Cerebellar cortex (tissue), 1 donor: ENCODE measurements at places on chromosomes 12 and 14.

DNA sequence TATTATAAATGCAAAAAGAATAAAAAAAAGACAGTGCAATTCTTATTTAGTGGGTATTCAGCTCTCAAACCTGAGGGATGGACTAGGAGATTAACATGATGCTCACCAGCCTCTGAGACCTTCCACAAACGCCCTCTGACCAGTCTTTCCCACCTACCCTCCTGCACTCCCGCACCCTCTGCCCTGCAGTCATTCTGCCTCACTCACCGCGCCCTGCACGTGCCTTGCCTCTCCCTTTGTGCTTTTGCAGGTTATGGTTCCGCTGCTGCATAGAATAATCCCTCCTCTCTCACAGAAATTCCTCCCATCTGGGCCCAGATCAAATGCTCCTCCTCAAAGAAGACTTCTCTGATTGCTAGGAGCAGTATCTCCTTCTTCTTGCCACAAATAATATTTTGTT is 28.5 kb upstream of the TMCC3 start:
- DNase-seq, result no peak

DNA sequence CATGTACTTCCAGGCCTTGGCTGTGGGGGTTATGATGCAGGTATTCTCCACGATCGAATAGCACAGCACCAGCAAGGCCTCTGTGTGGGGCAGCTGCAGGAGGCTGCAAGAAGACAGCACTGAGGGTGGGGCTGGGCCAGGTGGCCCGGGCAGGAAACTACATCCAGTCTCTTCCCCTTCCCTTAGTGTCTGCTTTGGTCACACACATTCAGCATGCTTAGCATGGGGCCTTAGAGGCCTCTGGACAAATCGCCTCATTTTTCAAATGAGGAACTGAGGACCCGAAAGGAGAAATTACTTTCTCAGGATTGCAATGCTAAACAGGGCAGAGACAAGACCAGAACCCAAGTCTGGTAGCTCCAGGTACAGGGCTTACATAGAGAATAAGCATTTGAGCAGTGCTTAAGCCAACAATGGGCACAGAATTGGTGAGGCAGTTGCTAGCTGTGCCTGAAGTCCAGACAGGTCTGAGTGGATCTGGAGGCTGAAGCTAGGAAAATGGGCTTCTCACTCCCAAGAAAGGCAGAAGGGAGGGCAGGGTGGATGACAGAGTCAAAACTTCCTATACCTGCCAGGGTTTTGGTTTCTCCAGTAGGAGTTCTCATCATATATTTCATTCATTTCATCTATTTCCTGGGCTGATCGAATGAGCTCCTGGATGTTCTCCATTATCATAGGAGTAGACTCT is 3.5 kb downstream of the ACRBP start:
- no peak for DNase-seq

DNA sequence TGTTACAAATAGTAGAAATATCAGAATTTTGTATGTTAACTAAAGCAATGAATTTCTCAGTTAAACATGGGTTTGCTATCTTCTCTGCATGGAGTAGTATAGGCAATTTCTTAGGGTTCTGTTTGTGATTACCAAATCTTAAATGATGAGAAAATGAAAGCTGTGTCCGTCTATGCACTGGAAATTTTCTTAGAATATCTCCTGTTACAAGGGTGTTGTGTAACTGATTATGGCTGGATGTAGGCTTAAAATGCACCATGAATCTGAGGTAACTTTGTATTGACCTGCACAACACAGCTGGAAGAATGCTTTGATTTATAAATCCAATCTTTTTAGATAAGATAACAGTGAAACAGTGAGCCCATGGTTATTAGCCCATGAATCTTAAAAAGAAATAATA is 17.8 kb downstream of the TRIP11 start:
- DNase-seq, result no peak

- DNase-seq, result peak; percentile 51
These were observed 94.2 kb upstream of the FGD4 start for GRCh38 chr12:32305163-32305562.

DNA sequence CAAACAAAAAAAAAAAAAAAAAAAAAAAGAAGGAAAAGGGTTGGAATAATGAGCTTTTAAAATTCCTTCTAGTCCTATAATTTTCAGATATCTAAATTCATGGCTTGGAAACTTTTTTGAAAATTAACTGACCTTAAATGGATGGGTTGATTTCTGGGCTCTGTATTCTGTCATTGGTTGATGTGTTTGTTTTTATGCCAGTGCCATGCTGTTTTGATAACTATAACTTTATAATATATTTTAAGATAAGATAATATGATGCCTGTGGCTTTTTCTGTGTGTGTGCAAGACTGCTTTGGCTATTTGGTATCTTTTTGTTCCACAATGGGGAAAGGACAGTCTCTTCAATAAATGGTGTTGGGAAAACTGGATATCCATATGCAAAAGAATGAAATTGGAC is 7.3 kb downstream of the OR10G3 start:
- no peak for DNase-seq

GRCh38 chr12:54126029-54126695 is 62.6 kb downstream of the SMUG1 start:
- DNase-seq, result no peak

DNA sequence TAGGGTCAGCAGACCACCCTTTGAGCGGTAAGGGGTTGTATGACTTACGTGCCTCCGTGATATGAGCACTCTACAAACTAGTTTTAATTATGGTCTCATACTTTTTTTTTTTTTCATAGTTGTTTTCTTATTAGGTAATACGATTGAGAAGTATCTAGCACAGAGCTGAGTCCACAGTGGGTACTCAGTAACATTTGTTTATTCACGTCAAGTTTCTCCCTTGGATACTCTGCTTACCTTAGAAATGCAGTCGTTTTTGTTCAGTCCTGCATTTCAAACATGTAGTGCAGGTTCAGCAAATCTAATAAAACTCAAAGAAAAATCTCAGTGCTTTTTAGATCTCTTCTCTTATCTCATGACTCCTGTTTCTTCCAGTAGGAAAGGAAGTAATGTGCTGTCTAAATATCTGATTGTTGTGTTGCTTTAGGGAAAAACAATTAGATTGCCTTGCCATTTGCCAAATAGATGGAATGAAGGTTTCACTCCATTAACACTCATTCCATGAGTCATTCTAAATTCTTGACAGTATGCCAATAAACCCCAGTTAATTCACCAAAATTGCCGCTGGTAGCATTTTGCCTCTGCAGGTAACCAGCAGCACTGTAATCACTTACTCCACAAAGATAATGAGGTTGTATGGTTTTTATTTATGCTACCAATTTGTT is 118.9 kb downstream of the PTCSC3 start:
- DNase-seq, result no peak

DNA sequence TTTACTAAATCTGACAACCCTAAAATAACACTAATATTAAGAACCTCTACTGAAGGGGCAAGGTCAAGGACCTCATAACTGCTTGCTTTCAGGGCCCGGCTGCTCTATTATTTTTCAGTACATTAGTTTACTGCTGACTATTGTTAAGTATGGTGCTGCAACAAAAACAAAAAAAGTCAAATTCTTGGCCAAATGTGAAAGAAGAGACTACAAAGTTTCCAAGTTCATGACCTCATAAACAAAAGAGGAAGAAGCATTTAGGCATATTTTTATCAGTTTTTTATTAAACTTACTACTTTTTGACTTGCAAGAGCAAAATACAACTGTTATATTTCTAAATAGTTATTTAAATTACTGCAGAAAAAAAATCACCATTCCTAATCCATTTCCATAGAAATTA is 109.8 kb upstream of the GPHB5 start:
- no peak for DNase-seq

- no peak for DNase-seq
These were observed 243.6 kb downstream of the KIF21A start for GRCh38 chr12:39199351-39199750.

GRCh38 chr12:129961091-129961490 is 57.3 kb upstream of the TMEM132D start:
- no peak for DNase-seq

- peak; percentile 44 for DNase-seq
These were observed 33.9 kb upstream of the FAM222A start for GRCh38 chr12:109679501-109680263.

GRCh38 chr12:95674631-95675030 is 115.9 kb downstream of the NTN4 start:
- DNase-seq, result no peak

- no peak for DNase-seq
These were observed 64.5 kb downstream of the FOXG1 start for GRCh38 chr14:28831126-28831525.

- no peak for DNase-seq
These were observed 76.9 kb upstream of the REP15 start for GRCh38 chr12:27619308-27619707.

DNA sequence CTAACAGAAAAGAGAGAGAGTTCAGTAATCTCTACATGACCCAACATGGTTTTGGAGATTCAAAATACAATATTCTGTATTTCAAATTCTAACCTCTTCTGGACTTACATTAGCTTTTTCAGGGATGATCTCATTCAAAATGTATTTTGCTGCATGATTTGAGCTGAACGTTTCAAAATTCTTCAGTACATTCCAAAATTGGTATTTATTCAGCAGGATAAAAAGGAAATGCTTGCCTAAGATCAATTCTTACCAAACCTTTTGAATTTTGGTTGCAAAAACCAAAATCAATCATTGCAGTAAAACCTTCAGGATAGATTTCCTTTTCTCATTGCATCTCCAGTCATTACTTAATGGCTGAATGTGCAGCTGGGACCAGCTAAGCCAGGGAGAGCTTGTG is 1761.3 kb upstream of the SEL1L start:
- no peak for DNase-seq

DNA sequence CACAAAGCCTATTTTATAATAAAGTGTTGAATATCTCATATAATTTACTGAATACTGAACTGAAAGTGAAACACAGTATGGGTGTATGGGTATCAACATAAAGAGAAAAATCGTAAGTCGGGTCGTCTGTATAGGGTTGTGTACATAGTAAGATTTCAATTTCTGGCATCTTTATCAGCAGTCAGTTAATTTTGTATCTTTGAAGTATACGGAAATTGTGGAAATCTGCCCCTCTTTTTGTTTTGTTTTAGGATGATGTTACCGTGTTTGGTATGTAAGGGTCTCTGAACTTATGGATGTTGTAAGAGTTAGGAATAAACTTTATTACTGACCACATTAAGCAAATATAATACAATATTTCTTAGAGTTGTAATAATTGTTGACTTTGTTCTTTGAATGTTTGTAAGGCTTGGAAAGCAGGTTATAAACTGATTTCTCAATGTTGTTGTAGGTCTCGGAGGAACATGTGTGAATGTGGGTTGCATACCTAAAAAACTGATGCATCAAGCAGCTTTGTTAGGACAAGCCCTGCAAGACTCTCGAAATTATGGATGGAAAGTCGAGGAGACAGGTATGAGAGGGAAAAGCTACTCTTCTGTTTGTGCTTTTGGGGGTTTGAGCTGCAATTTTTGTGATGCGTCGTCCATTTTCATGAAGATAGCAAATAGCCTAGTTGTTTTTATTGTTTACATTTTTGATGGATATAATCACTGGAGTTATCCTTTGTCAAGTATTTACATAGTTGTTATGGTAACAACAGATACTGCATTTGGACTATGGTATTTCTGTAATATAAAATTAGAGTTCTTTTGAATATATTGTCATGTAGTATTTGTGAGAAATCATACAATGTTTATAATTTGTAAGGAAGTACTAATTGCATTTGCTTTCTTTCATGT is 12.0 kb downstream of the EID3 start:
- no peak for DNase-seq

DNA sequence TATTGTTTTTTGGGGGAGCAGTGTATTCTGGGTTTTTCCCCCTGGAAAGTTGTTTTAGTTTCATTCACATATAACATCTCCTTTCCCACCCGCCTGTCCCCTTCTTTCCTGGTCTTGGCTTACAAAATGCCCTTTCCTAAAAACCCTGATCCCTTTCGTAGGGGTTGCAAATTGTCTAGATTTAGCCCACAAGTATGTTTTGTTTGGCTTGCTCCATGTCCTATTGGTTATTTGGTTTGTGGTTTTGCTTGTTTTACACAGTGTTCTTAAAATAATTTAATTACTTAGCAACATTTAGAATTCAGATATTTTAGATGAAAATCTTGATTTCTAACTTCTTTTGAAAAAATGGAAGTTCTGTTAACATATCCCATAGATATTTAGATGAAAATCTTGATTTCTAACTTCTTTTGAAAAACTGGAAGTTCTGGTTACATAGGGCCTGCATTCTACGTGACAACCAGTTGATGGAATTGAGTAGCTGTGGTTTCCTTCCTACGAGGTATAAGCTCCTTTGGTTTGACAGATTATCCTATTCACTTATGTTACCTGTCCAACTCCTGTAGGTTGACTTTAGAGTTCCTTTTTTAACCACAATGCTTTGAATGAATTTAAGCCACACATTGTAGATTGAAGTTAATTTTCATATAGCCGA is 89.2 kb upstream of the TMEM263 start:
- no peak for DNase-seq

DNA sequence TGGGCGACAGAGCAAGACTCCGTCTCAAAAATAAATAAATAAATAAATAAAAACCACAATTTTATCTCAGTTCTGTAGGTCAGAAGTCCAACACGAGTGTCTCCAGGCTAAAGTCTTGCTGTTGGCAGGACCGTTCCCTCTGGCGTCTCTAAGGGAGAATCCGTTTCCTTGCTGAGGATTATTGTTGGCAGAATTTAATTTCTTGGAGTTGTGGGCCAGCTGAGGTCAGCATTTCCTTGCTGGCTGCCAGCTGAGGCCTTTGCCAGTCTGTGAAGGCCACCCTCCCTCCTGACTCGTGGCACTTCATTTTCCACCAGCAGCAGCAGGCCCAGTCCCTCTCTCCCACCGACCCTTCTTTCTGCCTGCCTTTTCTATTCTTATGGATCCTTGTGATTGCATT is 17.2 kb downstream of the PSMC1 start:
- DNase-seq, result no peak

GRCh38 chr12:49339464-49339861 is 2.5 kb upstream of the C1QL4 start:
- DNase-seq, result no peak

DNA sequence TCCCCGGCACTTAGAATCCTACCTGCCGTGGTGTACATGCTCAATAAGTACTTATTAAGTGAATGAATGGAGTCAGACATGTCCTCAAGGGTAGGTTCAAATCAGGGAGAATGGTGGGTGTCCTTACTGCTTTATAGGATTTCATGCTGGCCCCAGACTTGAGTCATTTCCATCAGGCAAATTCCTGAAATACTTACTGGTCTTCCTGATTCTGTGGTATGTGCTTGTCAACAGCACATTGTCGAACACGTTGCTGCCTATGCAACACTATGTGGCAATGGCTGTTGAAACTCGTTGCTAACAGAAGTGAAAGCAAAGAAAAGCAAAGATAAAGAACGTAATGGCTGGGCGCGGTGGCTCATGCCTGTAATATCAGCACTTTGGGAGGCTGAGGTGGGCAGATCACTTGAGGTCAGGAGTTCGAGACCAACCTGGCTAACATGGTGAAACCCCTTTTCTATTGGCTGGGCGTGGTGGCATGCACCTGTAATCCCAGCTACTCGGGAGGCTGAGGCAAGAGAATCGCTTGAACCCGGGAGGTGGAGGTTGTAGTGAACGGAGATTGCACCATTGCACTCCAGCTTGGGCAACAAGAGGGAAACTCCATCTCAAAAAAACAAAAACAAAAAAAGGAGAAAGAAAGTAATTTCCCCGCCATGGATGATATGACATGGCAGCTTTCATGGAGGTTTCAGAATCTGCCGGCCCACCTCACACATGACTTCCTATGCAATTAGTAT is 214.9 kb downstream of the ZFP36L1 start:
- no peak for DNase-seq

- DNase-seq, result no peak
These were observed 798.5 kb downstream of the DIO2 start for GRCh38 chr14:79412822-79413221.
